ENCODE measurements at places on chromosomes 7 and 10.

- no peak for DNase-seq
Observed at GRCh38 chr7:14115701-14116100, 126.2 kb upstream of the ETV1 start.

- DNase-seq, result no peak
Observed at GRCh38 chr10:116732573-116732972, 9.8 kb downstream of the HSPA12A start.

DNA sequence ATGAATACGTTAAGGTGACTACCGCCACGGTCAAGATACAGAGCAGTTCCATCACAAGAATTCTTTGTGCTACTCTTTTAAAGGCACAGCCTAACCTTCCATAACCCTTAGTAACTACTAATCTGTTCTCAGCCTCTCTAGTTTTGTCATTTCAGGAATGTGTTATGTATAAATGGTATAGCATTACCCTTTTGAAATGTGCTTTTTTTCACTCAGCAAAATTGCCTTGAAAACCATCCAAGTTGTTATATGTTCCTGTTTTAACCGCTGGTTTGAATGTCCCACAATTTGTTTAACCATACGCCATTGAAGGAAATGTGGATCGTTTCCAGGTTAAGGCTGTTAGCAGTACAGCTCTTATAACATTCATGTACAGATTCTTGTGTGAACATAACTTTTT, 32.0 kb downstream of the WAC start:
- no peak for DNase-seq

DNA sequence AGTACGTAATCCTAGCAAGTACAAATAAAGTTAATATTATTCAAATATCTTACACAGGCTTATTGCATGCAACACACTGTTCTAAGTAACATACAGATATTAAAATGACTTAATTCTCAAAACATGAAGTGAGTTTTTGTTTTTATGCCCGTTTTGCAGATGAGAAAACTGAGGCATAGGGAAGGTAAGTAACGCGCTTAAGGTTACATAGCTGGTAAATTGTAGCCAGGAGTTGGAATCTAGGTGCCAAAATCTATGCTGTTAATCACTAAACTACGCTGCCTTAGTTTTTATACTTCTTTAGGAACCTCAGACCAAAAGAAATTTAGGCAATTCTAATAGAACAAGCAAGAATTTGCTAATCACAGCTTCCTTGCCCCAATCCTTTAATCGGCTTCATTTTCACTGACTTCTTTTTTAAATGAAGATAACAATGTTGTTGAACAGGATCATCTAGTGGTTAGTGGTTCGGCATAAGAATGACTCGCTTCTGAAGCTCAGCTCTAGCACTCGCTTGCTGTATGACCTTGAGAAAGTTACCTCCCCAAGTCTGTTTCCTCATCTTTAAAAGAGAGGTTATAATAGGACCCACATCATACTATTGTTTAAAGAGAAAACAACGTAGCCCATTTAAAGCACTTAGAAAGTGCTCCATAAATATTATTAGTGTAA, 1.0 kb upstream of the LRRTM3 start:
- no peak for DNase-seq

GRCh38 chr10:120420421-120420820, 36.6 kb upstream of the PLPP4 start:
- DNase-seq, result no peak

DNA sequence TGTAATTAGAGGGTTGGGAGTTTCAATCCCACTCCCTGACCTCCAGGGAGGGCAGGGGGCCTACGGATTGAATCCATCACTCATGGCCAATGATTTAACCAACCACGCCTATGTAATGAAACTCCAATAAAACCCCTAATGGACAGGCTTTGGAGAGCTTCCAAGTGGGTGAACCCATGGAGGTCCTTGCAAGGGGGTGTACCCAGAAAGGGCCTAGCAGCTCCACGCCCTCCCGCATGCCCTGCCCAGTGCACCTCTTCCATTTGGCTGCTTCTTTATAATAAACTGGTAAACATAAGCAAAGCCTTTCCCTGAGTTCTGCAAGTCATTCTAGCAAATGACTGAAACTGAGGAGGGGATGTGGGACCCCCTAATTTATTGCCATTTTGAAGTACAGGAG, 280.1 kb downstream of the FRMD4A start:
- DNase-seq, result no peak

DNA sequence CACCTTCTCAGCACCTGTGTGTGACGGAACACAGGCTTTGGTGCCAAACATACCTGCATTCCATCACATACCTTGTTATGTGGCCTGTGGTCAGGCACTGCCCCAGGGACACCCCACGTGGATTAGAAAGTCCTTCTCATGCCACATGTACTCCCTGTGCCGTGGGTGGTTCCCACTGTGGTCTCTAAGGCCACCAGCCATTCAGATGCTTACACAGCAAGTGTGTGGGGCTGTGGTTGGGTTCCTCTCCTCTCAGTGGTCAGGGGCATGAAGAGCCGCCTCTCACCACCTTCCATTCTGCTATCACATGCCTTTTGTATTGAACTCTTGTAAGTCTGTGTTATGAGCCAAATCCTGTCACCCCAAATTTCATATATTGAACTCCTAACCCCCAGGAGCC, 85.1 kb upstream of the IGFBP3 start:
- DNase-seq, result no peak

DNA sequence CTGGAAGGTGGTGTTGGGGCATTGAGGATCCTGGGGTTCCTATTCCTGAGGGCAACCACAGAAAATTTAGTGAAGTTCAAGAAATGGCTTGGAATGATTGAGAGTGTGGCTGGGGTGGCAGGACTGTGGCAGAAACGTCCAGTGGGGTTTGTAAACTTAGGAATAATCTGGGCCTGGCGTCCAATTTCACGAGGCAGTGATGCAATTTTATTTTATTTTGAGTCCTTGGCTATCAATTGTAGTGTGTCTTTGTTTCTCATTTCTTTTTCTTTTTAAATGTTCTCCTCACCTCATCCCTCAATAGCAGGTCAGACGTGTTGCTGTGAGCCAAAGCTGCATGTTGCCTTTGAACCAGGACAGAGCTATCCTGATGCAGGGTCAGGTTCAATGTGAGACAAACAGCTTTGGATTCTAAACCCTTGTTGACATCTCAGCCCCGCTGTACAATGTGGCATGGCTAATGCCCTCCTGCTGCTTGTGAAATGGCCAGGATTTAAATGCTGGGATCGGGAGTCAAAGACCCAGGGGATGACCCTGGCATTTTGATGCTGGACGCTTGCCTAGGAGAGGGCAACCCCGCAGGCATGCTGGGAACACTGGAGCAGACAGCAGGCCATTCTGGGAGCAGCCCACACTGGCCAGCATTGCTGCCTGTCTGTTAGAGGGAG, 64.8 kb downstream of the RBM20 start:
- DNase-seq, result no peak

GRCh38 chr10:74328388-74328787, 177.4 kb downstream of the ADK start:
- DNase-seq, result no peak

GRCh38 chr7:28993371-28993770, 35.2 kb upstream of the TRIL start:
- no peak for DNase-seq

DNA sequence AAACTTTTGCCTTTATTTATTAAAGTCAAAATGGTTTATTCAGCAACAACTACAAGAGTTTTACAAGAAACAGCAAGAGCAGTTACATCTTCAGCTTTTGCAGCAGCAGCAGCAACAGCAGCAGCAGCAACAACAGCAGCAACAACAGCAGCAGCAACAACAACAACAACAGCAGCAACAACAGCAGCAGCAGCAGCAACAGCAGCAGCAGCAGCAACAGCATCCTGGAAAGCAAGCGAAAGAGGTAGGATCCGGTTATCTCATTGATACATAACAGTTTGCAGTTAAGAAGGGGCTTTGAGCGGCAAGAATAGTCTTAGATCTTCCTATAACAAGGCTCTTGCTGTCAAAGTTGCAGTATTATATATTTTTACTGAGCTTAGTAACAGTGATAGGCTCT, 215.1 kb downstream of the FOXP2 start:
- DNase-seq, result no peak

- no peak for DNase-seq
Observed at GRCh38 chr10:79490400-79491142, 21.8 kb upstream of the EIF5AL1 start.

DNA sequence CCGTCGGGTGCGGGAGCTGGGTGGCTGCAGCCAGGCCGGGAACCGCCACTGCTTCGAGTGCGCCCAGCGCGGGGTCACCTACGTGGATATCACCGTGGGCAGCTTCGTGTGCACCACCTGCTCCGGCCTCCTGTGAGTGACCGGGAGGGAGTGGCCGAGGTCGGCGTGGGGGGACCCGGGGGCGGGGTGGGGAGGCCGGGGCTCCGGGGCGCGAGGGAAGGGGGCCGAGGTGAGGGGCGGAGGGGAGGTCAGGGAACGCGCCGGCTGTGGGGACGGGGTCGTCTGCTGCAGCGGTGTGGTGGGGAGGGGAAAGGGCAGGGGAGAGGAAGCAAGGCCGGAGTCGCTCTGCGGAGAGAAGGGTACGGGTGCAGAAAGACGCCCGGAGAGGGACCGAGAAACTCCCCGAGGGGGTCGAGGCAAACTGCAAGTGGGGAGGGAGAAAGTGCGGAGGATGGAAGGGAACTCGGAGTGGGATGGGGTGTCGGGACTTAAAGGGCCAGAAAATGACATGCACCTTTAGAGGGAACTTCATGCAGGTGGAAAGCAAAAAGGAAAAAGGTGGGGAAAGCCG, 518 bp downstream of the AGFG2 start:
- DNase-seq, result no peak

DNA sequence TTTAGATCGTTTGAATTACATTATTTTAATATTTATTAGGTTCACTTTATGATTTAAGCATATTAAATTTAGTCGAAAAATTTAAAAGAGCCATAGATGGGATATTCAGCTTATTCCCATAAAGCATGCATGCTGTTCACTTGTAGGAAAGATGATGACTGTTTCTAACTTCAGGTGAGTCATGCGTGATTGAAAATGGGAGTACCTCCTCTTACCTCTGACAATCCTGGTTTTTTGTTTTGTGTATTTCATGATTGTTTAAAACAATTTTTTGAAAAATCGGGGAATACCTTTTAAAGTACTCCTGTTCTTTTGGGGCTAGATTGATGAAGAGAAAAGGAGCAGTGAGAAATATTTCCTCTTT, 1.4 kb downstream of the TNKS2 start:
- DNase-seq, result peak; percentile 28

DNA sequence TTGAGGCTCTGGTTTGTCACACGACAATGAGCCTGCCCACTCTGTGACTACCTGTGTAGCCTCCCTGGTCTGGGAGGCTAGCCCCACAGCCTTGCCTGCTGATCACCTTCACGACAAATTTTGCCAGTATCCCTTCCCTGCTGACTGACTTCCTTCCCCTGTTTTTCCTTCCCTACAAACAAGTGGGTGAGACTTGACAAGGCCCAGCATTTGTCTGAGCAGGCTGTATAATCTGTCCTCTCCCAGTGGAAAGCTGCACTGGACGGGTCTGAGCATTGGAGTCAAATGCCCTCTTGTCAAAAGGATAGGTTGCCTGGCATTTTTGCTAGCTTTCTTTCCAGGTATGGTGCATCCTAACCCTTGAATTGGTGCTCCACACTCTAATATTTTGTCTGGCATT, 1088.4 kb downstream of the KCNMA1 start:
- DNase-seq, result no peak

GRCh38 chr10:88805361-88805760, 2.8 kb downstream of the LIPM start:
- DNase-seq, result no peak

DNA sequence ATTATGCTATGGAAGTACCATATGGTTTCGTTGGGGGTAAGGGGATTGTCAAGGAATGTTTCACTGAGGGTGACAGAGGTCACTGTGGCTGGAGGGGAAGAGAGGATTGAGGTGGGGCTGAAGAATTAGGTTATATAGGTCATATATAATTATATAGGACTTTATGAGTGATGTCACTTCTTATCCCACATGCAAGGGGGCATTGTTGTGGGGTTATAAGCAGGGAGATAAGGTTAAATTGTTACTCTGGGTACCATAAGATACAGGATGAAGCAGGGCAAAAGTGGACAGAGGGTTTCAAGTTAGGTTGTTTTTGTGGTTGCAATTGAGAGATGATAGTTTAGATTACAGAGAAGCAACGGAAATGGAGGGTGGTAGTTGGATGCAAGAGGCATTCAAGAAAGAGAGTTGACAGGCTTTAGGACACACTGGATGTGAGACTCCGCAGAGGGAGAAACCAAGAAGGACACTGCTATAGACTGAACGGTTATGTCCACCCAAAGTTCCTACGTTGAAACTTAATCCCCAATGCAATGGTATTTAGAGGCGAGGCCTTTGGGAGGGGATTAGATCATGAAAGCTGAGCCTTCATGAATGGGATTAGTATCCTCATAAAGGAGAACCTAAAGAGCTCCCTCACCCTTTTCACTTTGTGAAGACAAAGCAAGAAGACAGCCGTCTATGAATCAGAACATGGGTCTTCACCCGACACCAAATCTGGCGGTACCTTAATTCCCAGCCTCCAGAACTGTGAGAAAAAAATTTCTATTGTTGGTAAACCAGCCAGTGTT, 7.0 kb upstream of the PRR15 start:
- no peak for DNase-seq

GRCh38 chr7:3229904-3230470, 71.1 kb upstream of the SDK1 start:
- no peak for DNase-seq

GRCh38 chr7:27219821-27220220, 19.9 kb upstream of the HOXA13 start:
- DNase-seq, result no peak

- no peak for DNase-seq
Observed at GRCh38 chr7:16636555-16637101, 8.9 kb downstream of the ANKMY2 start.

GRCh38 chr10:132351611-132352010, 19.6 kb downstream of the LRRC27 start:
- DNase-seq, result no peak

DNA sequence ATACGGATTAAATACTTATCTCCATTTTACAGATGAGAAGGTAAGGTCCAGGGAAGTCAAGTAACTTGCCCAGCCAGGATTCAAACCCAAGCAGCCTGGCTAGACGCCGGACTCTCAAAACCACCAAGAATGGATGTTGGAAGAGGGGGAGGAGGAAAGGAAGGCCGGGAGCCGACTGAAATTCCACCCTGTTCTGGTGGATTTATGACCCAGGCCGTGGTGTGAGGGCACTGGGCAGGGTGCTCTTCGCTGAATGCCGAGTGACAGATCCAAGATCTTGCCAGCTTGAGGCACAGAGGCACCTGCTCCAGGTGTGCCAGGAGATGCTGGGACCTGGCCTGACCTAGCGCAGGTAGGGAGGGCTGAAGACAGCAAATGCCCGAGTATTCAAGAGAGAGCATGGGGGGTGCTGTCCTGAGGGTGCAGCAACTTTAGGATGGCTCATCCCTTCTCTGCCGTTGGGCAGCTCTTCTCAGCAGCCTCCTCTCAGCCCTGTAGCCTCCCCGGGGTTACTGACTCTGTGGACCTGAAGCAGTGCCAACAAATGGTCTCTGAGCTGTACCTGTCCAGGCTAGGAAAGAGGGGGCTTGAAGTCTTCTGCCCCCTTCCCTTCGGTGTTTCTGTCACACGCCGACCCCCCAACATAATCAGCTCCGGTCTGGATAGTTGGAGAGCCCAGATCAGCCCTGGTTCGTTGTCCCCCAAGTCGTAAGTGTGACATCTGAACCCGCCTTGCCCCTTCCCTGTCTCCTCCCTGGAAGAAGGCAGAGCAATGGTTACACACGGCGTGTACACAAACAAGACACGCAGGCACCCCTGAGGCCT, 713 bp downstream of the LOXL4 start:
- no peak for DNase-seq

All from dermis blood vessel endothelial cell (primary cell).